Fibroblast of lung (primary cell): ENCODE measurements at places on chromosomes 1 and 21. TPM values are rescaled to one million over a fixed set of nuclear protein-coding genes. Genes with fewer than 3 reads are reported as not detected.
A peak's percentile ranks its signal among the peaks of the same experiment; 100 is the strongest.

DNA sequence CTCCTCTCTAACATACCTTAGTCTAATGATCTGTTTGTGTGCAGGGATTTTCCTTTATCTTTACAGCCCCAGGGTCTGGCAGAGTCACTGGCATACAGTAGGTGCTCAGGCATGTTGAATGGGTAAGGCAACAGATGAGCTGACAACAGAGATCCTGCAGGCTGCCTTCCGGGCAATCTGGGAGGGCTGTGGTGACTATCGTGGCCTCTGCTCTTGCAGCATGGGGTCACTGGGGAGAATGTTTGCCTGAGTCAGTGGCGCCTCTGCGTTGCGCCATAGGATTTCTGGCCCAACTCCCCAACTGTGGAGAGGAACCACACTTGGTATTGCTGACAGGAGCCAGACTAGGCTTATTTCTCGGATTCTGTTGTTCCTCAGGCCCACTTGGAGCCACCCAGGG lies 93.8 kb downstream of the LAMC2 start:
- H3K4me3 ChIP-seq: no peak overlapping the region
- no peaks in the 10 kb centered on the region for H3K27me3 ChIP-seq
- peak; percentile 85 for DNase-seq
- peaks cover 25% of the 10 kb centered on the region for H3K4me1 ChIP-seq
- no peaks in the 10 kb centered on the region for H3K36me3 ChIP-seq
- peak overlapping the region; percentile 84 for H3K27ac ChIP-seq

- no peaks in the 10 kb centered on the region for H3K4me1 ChIP-seq
- no peak overlapping the region for H3K27ac ChIP-seq
- H3K36me3 ChIP-seq: no peaks in the 10 kb centered on the region
- no peak overlapping the region for H3K4me3 ChIP-seq
- DNase-seq: no peak
These were observed 70.6 kb downstream of the ALPL start for GRCh38 chr1:21579791-21580190.

GRCh38 chr1:10074852-10075730 lies 42.3 kb downstream of the UBE4B start:
- H3K4me1 ChIP-seq: peaks cover 13% of the 10 kb centered on the region
- H3K27ac ChIP-seq: peak overlapping the region; percentile 65
- H3K27me3 ChIP-seq: no peaks in the 10 kb centered on the region

- no peaks in the 10 kb centered on the region for H3K36me3 ChIP-seq
- DNase-seq: no peak
- no peak overlapping the region for H3K4me3 ChIP-seq
- no peaks in the 10 kb centered on the region for H3K4me1 ChIP-seq
- no peak overlapping the region for H3K27ac ChIP-seq
These were observed 125.2 kb downstream of the ZNF648 start for GRCh38 chr1:181936269-181936668.

DNA sequence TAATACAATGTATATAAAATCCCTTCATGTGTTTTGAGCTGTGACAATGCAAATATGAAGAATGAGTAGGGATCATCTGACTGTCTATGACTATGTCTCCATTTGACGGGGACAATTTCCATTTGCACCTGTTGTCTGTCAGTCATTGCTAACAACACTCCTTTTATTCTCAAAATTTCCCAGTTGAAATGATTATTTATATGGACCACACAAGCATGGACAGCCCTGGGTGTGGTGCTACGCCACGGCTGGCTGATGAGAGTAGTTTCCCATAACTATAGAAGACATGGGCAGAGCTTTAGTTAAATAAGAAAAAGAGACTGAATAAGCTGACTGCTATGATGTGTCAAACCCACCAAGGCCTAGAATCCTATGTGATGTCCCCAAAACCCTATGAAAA lies 135.8 kb downstream of the MAP3K21 start:
- no peaks in the 10 kb centered on the region for H3K36me3 ChIP-seq
- no peaks in the 10 kb centered on the region for H3K27me3 ChIP-seq
- H3K27ac ChIP-seq: no peak overlapping the region
- no peaks in the 10 kb centered on the region for H3K4me1 ChIP-seq
- DNase-seq: no peak
- H3K4me3 ChIP-seq: no peak overlapping the region

DNA sequence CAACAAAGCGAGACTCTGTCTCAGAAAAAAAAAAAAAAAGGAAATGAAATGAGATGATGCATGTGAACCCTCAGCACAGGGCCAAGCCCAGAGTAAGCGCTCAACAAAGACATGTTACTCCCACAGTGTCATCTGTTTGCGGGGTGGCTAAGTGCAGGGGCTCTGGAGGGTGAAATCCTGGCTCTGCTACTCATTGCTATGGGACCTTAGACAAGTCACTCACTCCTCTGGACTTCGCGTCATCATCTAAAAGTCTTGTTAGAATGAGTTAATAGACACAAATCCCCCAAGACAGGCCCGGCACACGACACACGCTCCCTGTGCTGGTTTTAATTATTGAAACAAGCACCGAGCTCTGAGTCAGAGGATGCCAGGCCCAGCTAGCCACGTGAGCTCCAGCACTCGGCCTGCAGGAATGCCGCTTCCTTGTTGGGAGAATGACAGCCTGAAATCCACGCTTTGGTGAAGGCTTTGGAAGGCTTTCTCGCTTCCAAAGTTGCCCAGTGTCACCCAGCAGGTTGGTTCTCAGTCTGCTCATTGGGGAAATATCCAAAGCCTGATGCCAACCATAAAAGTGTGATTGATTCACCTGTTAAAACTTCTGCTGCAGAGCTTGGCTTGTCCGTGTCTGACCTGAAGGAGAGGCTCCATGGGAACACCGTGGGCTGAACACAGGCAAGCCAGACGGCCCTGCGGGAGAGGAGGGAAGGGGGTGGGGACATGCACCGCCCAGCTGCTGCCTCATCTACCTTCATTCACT lies 36.7 kb upstream of the TARDBP start:
- no peak overlapping the region for H3K4me3 ChIP-seq
- no peaks in the 10 kb centered on the region for H3K36me3 ChIP-seq
- peaks cover 4% of the 10 kb centered on the region for H3K4me1 ChIP-seq
- peak overlapping the region; percentile 28 for H3K27ac ChIP-seq
- H3K27me3 ChIP-seq: no peaks in the 10 kb centered on the region
- DNase-seq: peak; percentile 88

DNA sequence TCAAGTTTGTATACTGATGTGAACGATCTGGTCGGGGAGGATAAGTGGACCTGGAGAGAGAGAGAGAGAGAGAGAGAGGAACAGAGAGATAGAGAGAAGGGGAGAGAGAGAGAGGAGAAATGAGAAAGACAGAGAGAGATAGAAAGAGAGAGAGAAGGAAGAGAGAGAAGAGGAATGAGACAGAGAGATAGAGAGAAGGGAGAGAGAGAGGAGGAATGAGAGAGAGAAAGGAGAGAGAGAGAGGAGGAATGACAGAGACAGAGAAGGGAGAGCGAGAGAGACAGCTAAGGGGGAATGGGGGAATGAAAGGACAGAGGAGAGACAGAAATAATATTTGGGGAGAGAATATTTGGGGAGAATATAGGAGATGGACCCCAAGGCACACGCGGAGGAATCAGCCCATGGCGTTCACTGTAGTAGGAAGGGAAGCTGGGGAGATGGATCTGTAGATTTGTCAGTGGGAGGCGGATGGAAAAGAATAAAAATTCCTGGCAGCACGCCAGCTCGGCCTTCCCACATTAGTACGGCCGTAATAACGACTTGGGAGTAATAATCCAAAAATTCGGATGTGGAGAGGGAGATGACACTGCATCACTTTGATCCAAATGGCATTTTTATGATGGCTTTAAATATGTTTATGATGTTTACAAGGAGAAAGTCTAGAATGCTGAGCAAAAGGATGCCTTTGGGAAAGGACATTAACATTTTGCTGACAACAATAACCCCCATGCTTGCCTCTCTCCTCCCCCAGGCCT lies 159.8 kb upstream of the KCNJ6 start:
- H3K4me3 ChIP-seq: no peak overlapping the region
- DNase-seq: no peak
- H3K27ac ChIP-seq: no peak overlapping the region
- H3K4me1 ChIP-seq: no peaks in the 10 kb centered on the region
- H3K36me3 ChIP-seq: no peaks in the 10 kb centered on the region

- no peak overlapping the region for H3K4me3 ChIP-seq
- no peaks in the 10 kb centered on the region for H3K27me3 ChIP-seq
- no peak overlapping the region for H3K27ac ChIP-seq
- no peak for DNase-seq
- no peaks in the 10 kb centered on the region for H3K36me3 ChIP-seq
These were observed 213.3 kb downstream of the TRABD2B start for GRCh38 chr1:47783638-47784496.

DNA sequence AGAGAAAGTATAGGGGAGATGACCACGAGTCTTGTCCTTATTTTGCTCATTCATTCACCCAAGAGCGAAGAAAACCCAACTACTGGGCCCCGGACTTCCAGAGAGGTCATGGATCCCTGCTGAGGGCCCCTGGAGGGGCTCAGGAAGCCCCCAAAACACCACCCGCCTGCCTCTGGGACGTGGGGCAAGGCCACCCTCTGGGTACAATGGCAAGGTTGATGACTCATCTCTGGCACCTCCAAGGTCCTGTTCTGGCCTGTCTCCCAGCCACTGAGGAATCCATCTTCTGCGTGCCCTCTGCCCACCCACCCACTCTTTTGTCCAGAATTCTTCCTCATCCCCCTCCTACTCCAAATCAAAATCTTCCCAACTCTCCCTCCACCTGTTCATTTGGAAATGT lies 21.3 kb upstream of the PRDM15 start:
- no peaks in the 10 kb centered on the region for H3K27me3 ChIP-seq
- H3K4me3 ChIP-seq: no peak overlapping the region
- peaks cover 5% of the 10 kb centered on the region for H3K36me3 ChIP-seq
- H3K27ac ChIP-seq: no peak overlapping the region
- DNase-seq: no peak

DNA sequence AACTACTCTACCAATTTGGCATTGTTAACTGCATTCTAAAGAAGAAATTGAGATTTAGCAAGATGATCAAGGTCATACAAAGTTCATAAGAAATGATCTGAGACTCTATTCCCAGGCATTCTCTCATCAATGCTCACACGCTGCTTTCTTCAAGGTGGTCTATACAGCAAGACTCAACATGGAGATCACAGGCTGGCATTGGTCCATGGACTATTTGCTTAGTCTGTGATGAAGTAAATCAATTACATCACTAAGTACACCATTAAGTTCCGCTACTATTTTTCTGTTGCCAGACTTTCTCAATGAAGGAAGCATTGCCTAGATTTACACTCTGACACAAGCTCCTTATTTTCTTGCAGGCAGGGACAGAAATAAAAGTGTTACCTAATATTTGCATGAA lies 51.9 kb upstream of the CYP2J2 start:
- H3K27ac ChIP-seq: no peak overlapping the region
- no peaks in the 10 kb centered on the region for H3K4me1 ChIP-seq
- H3K4me3 ChIP-seq: no peak overlapping the region
- no peak for DNase-seq
- peaks cover 2% of the 10 kb centered on the region for H3K27me3 ChIP-seq

GRCh38 chr1:193356249-193356648 lies 169.8 kb upstream of the B3GALT2 start:
- H3K27me3 ChIP-seq: no peaks in the 10 kb centered on the region
- DNase-seq: no peak
- no peaks in the 10 kb centered on the region for H3K4me1 ChIP-seq
- H3K36me3 ChIP-seq: no peaks in the 10 kb centered on the region
- no peak overlapping the region for H3K27ac ChIP-seq

- no peak for DNase-seq
- no peaks in the 10 kb centered on the region for H3K27me3 ChIP-seq
- H3K27ac ChIP-seq: no peak overlapping the region
- H3K4me1 ChIP-seq: peaks cover 36% of the 10 kb centered on the region
These were observed 52.6 kb upstream of the LYST start for GRCh38 chr1:235919127-235919832.

GRCh38 chr21:36722370-36723368 lies 23.8 kb downstream of the SIM2 start:
- no peak overlapping the region for H3K27ac ChIP-seq
- peaks cover 13% of the 10 kb centered on the region for H3K27me3 ChIP-seq
- H3K4me1 ChIP-seq: no peaks in the 10 kb centered on the region
- no peak for DNase-seq
- H3K4me3 ChIP-seq: no peak overlapping the region

Gene CFHR3
- 0.17 and 0.26 TPM in 2 replicates for total RNA-seq

Gene PDE4DIP
- total RNA-seq: 116 and 259 TPM in 2 replicates

Gene ERICH3
- total RNA-seq: under 0.01 and 0.17 TPM in 2 replicates

Gene TNFRSF25
- total RNA-seq: 0.51 and 1.5 TPM in 2 replicates

Gene SEMA4A
- total RNA-seq: 0.77 and 0.99 TPM in 2 replicates

Gene MTARC1
- 9.6 and 9.8 TPM in 2 replicates for total RNA-seq

Gene KLHDC7A
- not detected in 2 replicates for total RNA-seq

Gene G0S2
- 79.1 and 180 TPM in 2 replicates for total RNA-seq

Gene EEIG2
- total RNA-seq: 18.5 and 27.2 TPM in 2 replicates

Gene KHDRBS1
- 42.1 and 56.0 TPM in 2 replicates for total RNA-seq

Gene TNFRSF9
- total RNA-seq: under 0.01 TPM in 1 of 2 replicates, not detected in the other
